Regular cardiac myocyte (primary cell): ENCODE measurements at places on chromosomes 5 and 9. TPM values are rescaled to one million over a fixed set of nuclear protein-coding genes. Genes with fewer than 3 reads are reported as not detected.

The GAS1 gene
- total RNA-seq, result 3.8 and 29.3 TPM in 2 replicates

The HEMGN gene
- total RNA-seq, result not detected in 2 replicates

The TAF11L10 gene
- total RNA-seq, result not detected in 2 replicates

The CCL21 gene
- not detected in 2 replicates for total RNA-seq

The IFNA1 gene
- total RNA-seq, result not detected in 2 replicates

The IFNA2 gene
- total RNA-seq, result not detected in 2 replicates
